ENCODE measurements at places on chromosomes 16 and 17.

DNA sequence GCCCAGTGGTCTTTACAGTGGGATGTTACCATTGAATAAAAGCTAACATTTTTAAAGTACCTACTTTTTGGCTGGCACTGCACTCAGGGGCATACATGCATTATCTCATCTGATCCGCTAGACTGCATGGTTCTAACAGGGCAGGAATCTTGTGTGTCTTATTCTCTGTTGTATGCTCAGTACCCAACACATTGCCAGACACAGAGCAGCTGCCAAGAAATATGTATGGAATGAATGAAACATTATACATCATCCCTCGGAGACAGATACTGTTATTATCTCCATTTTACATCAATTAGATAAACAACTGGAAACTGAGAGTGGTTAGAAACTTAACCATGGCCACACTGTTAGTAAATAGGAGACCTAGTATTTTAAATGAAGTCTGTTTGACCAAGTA is 74.1 kb upstream of the CDH11 start:
- no peak for DNase-seq

GRCh38 chr16:10992797-10993196 is 48.4 kb downstream of the CLEC16A start:
- no peak for DNase-seq

GRCh38 chr17:70938336-70938735 is 769.0 kb downstream of the KCNJ2 start:
- no peak for DNase-seq

DNA sequence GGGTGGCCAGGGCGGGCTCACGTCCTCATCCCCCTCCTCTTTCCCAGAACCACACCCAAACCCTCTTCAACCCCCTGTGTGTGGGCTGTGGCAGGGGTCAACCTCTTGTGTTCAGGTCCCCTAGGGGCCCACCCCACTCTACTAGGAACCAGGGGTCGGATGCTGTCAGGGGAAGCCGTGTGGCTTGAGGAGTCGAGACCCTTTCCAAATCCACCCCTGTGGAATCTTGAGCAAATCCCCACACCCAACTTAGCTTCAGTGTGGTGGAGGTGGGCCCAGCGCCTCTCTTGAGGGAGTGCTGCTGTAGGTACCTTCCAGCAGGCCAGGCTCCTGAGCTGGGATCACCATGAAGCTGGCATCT is 121.5 kb downstream of the MRM1 start:
- DNase-seq, result no peak

GRCh38 chr17:49618028-49618611 is 42.4 kb downstream of the NXPH3 start:
- no peak for DNase-seq

DNA sequence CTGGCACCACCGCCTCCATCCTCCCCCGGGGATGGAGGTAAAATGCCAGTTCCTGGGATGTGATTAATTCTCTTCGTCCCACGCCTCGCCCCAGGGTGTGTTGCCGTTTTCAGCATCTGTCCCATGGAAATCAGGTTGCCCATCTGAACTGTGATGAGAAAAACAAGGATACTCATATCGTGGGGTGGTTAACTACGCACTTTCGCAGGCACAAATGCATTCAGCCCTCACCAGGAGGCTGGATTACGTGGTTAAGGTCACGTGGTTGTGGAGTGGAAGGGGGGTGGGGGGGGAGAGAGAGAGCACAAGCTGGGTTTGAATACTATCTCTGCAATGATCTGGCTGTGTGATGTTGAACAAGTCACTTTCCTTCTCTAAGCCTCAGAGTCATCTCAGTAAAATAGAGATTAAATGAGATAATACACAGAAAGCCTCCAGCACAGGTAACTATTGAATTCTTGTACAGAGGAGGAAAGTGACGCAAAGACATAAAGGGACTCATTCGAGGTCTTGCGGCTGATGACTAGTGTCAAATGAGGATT is 74.7 kb downstream of the BMERB1 start:
- DNase-seq, result no peak

DNA sequence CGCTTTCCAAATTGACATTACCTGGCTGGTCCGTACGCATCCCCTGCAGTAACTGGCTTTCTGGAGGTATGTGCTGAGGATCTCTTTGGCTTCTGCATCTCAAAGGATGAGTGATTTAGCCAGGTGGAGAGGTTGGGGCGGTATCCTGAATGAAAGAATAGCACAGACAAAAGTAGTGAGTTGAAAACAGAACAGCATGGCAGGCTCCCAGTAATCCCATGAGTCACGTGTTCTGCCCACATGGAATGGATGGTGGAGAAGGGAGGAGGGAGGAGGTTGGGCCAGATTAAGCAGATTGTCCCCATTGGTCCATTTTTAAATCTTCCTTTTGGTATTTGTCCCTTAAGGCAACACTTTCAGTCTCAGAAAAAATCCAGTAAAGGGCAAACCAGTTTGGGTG is 176.0 kb downstream of the WWOX start:
- DNase-seq, result no peak

GRCh38 chr16:73337373-73338296 is 289.7 kb upstream of the ZFHX3 start:
- DNase-seq, result no peak

DNA sequence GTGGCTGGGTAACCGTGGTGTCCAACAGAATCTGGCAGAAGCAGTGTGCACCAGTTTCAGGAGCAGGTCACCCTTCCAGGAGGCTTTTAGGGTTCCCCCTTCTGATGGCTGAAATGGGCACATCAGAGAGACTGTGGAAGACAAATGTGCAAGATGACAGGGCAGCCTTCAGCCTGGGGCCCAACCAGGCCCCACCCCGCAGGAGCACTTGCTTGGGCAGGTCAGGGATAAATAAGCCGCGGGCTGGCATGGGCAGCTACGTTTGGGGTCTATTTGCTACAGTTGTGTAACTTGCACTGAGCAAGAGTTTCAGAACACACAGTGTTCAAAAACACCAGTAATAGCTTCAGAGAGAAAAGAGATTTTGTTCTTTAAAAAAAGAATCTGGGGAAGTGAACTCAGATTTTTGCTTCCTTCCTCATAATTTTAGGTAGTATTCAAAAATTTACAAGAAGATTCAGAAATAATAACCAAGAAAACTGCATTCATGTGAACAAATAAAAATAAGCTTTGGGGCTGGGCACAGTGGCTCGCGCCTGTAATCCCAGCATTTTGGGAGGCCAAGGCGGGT is 44.9 kb upstream of the BAHCC1 start:
- no peak for DNase-seq

DNA sequence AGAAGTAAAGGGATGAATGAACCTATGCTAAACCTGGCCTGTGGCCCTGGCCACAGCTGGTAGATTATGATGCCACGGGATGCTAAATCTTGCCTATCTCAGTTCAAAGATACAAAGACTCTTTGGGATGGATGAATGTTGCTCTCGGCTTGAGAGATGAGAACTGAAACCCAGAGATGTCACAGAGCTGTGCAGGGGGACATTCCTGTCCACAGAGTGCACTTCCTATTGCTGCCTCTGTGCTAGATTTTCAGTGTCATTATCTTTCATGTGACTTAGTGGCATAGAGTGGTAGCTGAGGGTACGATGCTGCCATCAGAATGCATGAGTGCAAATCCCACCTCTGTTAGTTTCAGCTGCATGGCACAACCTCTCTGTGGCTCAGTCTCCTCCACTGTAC is 2.3 kb upstream of the MT1M start:
- DNase-seq, result no peak

- DNase-seq, result no peak
Observed at GRCh38 chr16:89090669-89091426, 2.8 kb upstream of the ACSF3 start.

- DNase-seq, result no peak
Observed at GRCh38 chr17:82350182-82351030, 8.6 kb upstream of the TEX19 start.

GRCh38 chr17:16918443-16918842 is 53.5 kb downstream of the TNFRSF13B start:
- peak; percentile 2 for DNase-seq

GRCh38 chr16:88505405-88506082 is 52.5 kb downstream of the ZFPM1 start:
- peak; percentile 40 for DNase-seq

GRCh38 chr17:78676412-78677302 is 99.5 kb upstream of the DNAH17 start:
- no peak for DNase-seq

- DNase-seq, result no peak
Observed at GRCh38 chr17:70119983-70120382, 45.0 kb downstream of the KCNJ16 start.

DNA sequence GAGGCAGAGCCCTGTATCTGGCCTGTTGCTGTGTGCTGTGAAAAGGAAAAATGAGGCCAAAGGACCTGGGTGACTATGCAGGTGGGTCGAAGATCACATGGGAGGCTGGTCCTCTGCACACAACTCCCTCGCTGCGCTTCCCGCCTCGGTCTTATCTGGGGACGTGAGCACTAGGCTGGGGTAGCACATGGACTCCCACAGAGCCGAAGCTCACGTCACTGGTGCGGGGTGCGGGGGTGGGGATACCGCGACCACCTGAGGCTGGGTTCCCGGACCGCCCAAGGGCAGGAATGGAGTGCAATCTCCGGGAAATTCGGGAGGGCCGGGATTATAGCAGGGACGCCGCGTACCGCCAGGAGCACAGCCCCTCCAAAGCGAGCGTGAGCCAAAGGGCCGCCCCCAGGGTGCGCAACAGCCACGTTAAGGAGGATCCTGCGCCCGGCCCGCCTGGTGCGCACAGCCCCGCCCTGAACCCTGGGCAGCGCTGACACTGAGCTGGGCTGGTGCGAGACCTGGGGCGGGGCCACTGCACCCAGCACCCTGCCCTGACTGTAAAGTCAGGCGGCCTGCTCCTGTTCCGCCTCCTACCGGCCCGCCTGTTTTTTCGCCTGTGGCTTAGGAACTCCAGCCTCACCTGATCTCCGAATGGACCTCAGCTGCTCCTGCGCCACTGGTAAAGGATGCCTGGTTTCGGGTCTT is 4.8 kb downstream of the MT1A start:
- DNase-seq, result no peak

DNA sequence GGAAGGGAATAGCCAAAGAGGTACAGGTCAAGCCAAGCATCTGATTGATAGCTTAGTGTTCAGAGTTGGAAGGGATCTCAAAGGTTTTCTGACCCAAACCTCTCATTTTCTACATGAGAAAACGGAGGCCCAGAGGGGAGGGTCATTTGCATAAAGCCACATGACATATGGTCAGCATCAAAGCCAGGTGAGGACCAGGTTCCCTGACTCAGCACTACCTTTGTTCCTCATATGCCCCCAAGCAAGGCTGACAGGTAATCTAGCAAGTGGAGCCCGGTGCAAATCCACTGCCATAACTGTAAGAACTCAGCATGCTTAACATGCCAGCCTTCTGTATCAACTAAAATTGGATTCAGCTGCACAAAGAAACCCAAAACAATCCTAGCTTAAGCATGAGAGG is 28.2 kb upstream of the CCL1 start:
- DNase-seq, result no peak

GRCh38 chr17:44867841-44868240 is 20.2 kb downstream of the HIGD1B start:
- no peak for DNase-seq

DNA sequence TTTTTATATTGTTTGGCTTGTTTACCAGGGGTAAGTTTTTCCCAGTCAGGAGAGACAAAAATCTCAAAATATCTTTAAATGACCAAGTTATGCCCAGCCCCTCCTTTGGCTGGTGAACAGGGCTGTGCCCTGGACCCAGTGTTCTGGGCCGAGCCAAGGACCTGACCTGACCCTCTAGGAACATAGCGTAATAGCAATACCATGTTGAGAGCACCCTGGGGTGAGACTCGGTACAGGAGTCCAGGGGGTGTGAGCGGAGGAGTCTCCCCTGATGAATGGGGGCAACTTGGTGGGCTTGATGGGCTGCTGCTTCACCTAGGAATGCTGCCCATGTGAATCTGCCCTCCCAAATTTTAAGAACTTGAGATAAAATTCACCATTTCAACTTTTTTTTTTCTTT is 47.4 kb downstream of the B9D1 start:
- DNase-seq, result no peak

GRCh38 chr16:89090182-89090630 is 3.4 kb upstream of the ACSF3 start:
- DNase-seq, result peak; percentile 64

GRCh38 chr17:78412403-78412802 is 34.0 kb downstream of the PGS1 start:
- DNase-seq, result no peak

DNA sequence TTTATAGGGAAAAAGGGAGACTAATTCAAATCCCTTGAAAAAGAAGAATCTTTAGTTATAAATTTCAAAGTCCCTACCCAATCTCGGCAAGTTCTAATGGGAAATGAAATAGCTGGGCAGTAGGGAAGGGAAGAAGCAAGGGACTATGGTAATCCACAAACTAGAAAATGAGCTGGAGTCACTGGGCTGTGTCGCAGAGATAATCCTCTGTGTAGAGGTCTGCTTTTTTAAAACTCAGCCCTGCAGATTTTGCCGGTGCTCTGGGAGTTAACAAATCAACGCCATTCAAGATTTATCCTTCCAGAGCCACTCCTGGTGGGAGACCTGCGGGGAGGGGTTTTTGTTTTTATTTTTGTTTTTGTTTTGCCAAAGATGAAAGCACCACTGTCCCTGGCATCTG is 20.8 kb downstream of the SNX11 start:
- no peak for DNase-seq

GRCh38 chr17:65966072-65966695 is 225.7 kb downstream of the CEP112 start:
- DNase-seq, result no peak

DNA sequence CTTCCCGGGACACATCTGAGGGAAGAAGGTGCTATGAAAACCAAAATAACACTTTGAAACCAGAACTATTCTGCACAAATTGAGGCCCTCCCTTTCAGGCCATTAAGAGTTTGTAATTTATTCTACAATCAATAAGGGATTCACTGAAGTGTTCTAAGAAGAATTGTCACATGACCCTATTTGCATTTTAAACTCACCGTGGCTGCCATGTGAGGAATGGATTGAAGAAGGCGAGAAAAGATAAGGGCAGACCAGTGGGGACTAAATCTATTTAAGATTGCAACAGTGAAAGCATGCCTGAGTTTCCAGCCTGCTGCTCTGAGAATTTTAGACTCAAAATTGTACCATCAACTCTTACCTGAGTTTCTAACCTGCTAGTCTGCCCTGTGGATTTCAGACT is 408.8 kb upstream of the SALL1 start:
- DNase-seq, result no peak

DNA sequence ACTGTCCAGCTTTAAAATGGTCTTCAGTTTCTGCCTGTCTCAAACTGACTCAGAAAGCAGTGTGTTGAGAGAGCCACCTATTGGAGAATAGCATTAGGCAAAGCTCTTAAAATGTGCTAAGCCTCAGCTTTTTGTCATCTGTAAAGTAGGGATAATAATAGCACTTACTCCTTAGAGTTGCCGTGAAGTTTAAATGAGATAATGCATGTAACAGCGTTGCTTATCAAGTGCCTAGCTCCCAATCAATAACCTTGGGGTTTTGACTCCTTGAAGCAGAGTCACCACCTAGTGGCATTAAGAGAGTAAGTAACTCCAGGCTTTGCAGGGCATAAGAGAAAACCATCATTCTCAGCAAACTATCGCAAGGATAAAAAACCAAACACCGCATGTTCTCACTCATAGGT is 163.3 kb downstream of the HS3ST2 start:
- DNase-seq, result no peak

All from DMS79 treated with DMSO at 0.1 percent for 48 hours (cell line).